ENCODE measurements at places on chromosomes 12 and 14.

DNA sequence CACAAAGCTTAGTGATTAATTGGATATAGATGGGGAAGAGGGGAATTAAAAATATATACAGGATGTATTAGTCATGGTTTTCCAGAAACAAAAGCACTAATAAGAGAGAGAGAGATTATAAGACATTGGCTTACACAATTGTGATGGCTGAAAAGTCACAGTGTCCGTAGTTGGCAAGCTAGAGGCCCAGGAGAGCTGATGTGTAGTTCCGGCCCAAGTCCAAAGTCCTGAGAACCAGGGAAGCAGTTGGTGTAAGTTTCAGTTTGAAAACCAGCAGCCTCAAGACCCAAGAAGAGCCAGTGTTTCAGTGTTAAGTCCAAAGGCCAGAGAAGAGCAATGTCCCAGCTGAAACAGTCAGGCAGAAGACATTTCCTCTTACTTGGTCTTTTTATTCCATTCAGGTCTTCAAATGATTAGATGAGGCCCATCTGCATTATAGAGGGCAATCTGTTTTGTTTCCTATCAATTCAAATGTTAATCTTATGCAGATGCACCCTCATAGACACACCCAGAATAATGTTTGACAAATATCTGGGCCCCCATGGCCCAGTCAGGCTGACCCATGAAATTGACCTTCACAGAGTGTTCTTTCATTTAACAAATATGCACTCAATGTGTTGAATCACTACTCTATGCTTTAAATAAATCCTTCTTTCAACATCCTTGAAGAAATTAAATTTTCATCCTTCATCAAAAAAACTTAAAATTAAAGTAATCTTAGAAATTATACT is 67.2 kb upstream of the DIO2 start:
- DNase-seq: no peak

- no peak for DNase-seq
Measured at GRCh38 chr12:100951756-100952155, 157.2 kb downstream of the ANO4 start.

GRCh38 chr14:86933460-86933859 is 1059.5 kb downstream of the GALC start:
- DNase-seq: no peak

DNA sequence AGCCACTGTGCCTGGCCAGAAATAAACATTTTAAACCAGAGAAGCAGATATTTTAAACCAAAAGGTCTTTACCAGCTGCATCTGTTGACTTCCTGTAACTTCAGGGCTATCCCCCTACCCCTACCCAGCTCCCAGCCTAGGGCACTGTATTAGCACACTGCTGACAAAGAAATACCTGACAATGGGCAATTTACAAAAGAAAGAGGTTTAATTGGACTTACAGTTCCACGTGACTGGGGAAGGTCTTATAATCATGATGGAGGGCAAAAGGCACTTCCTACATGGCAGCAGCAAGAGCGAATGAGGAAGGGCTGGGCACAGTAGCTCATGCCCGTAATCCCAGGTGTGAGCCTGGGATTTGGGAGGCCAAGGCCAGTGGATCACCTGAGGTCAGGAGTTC is 26.0 kb downstream of the GEMIN2 start:
- no peak for DNase-seq

DNA sequence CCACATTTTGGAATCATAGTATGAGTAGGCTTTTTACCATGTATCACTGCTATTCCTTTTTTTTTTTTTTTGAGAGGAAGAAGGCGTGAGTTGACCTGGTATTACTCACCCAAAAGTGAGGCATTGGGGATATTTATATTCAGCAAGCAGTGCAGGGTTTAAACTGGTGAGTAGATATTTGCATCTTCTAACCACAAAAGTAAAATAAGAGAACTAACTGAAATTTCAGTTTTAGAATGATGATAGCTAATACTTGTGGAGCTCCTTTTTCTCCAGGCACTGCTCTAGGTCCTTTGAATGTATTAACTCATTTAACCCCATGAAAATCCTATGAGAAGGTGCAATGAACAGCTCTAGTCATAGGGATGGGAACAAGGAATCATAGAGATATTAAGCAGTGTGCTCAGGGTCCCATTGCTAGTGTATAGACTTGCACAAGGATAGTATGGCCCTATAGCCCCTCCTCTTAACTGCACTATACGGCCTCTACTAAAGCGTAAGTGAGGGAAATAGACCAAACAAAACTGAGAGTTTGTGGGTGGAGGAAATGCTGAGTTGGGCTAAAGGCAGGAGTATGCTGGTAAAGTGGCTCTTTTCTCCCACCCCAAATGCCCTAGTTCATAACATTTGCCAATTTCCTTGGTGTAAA is 104.3 kb upstream of the MAX start:
- DNase-seq: peak; percentile 51

Data from stimulated activated CD4-positive, alpha-beta T cell treated with anti-CD3 and anti-CD28 coated beads, Interleukin-12 subunit alpha, Interleukin-12 subunit beta, amount 100 ng/mL, for 48 hours (primary cell).